Cerebellar nuclear complex (tissue), 1 donor: ENCODE measurements at places on chromosomes 7 and 10.

- DNase-seq: no peak
Observed at GRCh38 chr7:93036807-93037206, 81.0 kb downstream of the SAMD9 start.

- DNase-seq: no peak
Observed at GRCh38 chr7:124403587-124403986, 362.0 kb downstream of the GPR37 start.

DNA sequence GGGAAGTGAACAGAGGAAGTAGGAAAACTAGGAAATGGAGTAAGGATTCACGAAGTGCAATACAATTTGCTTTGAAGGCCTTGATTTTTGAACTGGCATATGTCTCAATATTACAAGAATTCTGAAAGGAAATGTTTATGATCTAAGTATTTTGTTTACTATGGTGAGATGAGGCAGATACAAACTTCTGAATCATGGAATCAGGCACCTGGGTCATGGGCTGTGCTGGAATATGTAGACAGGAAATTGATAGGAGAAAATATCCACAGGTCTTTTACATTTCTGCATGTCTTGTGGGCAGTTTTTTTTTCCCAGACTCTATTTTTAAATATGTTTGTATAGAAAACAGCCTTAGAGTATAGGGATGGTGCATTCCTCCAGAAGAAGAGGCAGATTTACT is 117.1 kb downstream of the PPP1R3A start:
- DNase-seq: no peak

GRCh38 chr7:77199013-77199966 is at the start of gene FGL2:
FGL2 (minus strand) TSS chr7:77199819; CDS start chr7:77199793, 26 bp downstream.
- DNase-seq: no peak

GRCh38 chr7:34501156-34501555 is 156.9 kb upstream of the NPSR1 start:
- no peak for DNase-seq

DNA sequence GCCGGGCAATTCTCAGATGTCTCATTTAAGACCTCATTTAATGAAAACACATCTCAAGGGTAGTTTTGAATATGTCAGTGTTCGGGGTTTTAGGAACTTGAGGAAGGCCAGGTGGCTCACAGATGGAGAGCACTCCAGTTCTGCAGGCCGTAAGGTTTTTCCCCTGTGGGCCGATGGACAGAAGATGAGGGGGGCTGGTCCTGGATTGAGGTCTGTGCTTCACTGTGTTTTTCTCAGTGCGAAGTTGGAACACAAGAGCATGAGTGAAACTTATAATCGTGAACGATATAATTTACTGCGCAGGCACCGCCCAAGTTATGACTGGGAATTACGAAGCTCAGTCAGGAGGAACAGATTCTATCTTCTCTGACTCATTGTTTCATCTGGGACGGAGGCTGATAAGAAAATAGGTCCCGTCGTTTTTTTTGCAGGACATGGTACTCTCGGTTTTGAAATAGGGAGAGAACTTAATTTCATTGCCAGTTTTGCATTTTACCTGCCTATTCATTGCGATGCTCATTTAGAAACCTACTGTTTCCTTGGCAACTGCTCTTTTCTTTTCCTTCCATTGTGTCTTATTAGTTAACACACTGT is 591.0 kb upstream of the PFKP start:
- no peak for DNase-seq

- no peak for DNase-seq
Observed at GRCh38 chr7:80950550-80950967, 31.7 kb upstream of the SEMA3C start.

GRCh38 chr10:82866424-82867020 is 991.5 kb downstream of the NRG3 start:
- no peak for DNase-seq
